ENCODE measurements at places on chromosomes 12 and 14.

DNA sequence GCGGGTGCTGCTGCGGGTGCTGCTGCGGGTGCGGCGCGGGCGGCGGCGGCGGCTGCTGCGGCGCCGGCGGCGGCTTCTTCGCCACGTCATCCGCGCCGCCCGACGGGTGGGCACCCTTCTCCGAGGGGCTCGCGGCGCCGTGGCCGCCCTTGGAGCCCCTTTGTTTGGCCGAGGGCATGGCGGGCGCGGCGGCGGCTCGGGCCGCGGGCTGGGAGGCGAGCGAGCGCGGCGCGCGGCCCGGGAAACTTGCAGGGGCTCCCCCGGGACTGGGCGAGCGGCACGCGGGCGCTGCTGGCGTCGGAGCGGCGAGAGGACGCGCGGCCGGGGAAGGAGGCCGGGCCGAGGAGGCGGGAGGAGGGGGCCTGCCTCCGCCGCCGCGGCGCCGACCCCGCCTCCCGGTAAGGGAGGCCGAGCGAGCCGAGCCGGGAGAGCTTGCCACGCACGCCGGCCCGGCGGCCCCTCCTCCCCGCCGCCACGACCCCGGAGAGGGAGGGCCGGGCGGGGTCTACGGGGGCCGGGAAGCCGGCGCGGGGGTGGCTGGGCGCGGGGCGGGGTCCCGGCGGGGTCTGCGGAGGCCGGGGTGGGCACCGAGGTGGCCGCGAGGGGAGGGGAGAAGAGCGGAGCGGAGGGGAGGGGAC lies at the start of gene CKAP4:
TSS of gene CKAP4 (minus strand) at position 347 of the 638 bp plus-strand sequence. CDS start at position 178, 169 bp downstream.
- no peak for DNase-seq

DNA sequence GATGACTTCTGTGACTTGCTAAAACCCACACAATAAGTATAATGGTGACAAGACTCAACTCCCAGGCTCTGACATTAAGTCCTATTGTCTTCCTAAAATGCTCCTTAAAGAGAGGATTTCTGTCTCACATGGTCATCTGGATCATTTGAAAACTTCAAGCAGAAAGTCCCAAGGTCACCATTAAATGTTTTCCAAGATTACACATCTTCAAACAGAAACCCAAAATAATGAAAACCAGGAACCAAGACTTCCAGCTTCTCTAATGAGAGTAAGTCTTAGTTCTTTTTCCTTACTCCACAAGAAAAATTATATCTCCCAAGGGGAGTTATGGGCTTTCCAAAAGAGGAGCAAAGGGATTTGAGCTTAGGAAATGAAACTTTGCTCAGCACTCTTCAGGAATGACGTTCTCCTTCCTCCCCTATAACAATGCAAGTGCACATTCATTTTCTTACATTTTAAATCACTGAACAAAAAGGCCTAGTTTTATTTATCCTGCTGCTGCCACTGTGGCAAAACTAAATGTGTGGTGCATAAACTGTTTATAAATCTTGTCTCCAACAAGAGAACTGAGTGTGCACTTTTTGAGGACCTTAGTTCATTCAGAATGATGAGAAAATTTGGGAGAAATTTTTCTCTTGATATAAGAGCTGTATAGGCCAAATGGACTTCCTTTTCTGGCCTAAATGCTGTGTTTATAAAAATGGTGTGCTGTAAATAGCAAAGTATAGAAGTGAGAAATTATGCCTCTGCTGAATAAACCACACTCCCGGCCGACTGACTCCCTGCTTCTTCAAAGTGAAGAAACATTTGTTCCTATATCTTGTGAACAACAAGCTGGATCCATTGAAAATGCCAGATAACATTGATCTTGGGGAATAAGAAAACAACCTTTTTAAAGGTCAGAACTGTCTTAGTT lies 148.4 kb upstream of the PLEKHG7 start:
- no peak for DNase-seq

DNA sequence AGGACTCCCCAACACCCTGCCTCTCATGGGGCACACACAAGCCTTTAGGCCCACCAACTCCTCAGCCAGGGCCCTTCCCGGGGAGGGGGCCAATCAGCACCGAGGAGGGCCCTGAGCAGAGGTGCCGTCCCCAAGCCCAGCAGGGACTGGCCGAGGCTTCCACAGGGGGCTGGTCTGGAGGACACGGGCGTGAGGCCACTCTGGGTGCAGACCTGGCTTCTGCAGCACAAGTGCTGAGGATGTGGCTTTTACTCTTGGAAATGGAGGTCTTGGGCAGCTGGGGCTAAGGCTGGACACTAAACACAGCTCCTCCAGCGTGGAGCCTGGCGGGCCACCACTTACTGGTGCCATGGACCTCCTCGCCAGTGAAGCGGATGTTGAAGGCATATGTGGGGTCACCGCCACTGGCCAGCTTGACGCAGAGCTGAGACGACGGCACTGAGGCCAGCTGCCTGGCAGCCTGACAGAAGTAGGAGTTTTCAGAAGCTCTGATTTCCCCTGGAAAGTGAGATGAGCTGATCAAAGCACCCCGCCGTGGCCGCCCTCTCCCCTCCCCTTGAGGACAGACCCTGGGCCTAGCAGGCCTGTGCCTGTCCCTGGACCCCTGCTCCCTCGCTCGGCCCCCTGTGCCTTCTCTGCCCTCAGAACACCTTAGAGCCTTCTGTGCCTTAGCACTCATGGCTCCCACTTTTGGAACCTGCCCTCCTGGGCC lies 44.0 kb downstream of the TRAFD1 start:
- DNase-seq, result no peak

DNA sequence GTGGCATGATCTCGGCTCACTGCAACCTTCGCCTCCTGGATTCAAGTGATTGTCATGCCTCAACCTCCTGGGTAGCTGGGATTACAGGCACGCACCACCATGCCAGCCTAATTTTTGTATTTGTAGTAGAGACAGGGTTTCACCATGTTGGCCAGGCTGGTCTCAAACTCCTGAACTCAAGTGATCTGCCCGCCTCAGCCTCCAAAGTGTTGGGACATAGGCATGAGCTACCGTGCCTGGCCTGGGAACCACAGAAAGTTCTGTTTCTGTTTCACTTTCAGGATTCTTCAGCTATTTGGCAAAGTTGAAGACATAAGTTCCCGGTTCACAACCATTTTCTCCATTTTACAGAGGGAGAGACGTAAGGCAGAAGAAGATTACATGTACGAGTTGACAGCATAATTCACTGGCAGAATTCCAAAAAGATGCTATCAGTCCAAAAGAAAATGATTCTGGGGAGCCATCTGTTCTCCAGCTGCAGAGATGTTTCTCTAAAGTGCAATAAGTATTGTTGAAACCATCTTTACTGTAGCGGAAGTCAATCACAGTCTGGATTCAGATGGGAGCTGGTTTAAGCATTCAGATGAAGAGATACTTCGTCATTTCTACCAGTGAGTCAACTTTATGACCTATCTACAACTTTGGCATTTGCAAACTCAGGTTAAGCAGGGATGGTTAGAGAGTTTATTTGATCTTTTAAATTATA lies 8.1 kb upstream of the RNF34 start:
- DNase-seq, result peak; percentile 73

GRCh38 chr12:123356159-123356670 lies 8.4 kb downstream of the SBNO1 start:
- no peak for DNase-seq

DNA sequence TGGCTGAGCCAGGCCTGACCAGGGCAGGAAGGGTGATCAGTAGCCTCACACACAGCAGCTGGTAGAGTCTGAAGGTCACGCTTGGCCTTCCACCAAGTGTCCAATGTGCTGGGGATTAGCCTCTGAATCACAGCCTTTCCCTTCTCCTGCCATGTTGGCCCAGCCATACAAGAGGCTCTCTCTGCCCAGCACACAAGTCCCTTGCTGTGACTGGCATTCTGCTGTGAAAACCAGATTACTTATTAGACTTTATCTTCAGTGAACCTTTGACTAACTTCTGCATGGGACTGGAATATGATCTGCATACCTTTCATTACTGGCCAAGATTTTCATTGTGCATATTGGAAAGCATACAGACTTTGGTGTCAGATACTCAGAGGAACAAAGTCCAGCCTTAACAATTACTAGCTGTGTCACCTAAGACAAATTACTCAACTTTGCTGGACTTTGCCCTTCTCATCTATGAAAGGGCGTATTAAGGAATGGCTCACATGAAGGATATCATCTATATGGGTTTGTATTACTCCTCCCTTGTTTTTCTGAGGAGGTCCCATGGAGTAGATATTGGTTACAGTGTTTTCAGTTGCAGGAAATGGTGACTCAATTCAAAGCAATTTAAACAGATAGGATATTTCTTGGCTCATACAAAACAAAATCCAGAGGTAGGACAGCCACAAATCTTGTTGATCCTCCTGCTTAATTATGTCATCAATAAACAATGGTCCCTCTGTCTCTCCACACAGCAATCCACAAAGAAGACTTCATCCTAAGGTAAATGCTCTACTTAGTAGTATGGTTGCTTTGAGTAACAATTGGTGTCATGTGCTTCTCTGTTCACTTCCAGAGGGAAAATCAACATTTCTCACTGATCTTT lies 99.6 kb downstream of the DYRK2 start:
- DNase-seq, result no peak

- DNase-seq, result no peak
Observed at GRCh38 chr14:79295385-79295784, 915.9 kb downstream of the DIO2 start.

- DNase-seq, result peak; percentile 95
Observed at GRCh38 chr12:121793838-121794533, 498 bp upstream of the RHOF start.

DNA sequence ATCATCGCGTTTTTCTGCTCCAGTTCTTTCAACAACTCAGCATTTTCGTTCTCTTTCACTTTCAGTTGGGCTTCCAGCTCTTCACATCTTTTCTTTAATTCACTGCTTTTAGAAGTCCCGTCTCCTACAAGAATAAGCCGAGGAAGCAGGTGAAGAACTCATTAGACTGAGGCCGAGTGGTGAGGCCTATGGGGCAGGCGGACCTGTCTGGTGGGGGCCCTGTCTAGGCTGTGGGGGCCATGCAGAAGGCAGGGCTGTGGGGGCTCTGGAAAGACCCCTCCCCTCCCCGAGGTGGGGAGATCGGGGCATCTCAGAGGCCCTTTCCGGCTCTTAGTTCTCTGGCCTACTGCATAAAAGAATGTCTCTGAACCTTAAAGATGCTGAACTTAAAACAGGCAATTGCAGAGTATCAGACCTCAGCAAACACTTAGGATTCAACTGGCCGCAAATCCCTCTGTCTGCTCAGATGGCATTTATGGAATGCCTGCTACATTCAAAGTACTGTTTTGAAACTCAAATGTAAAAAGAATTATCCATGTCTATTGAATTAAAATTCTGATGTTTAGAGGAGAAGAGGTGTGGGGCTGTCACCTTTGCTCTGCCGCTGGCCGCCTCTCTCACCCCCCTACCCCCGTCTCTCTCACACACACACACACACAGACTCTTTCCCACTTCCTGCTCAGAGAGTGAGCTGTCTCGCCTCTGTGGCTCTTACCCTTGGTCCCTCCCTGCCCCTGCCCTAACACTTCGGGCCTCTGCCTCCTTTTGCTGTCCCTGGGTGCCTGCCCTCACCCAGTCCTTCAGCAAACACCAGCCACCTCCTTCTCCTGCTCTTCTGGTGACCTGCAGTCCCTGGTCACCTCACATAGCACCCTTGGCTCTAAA lies 34.7 kb downstream of the CCDC92 start:
- DNase-seq, result no peak

GRCh38 chr14:65191716-65192115 lies 89.4 kb upstream of the MAX start:
- DNase-seq, result no peak

DNA sequence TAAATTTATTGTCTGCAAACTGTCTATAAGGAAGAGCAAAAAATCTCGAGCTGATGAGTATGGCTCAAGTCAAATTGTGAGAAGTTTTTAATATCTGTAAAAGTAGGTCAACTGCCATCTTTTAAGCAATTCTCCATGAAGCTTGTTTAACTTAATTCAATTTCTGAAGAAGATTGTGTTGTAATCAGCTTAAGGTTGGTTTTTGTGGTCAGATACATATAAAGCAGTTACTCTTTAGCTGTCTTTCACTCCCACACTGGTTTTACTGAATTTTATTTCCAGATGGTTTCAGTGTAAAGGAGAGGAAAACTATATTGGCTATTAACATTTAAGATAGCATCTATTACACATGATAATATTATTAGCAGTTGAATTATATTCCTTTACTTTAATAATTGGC lies 1165.1 kb downstream of the SLC16A7 start:
- no peak for DNase-seq

DNA sequence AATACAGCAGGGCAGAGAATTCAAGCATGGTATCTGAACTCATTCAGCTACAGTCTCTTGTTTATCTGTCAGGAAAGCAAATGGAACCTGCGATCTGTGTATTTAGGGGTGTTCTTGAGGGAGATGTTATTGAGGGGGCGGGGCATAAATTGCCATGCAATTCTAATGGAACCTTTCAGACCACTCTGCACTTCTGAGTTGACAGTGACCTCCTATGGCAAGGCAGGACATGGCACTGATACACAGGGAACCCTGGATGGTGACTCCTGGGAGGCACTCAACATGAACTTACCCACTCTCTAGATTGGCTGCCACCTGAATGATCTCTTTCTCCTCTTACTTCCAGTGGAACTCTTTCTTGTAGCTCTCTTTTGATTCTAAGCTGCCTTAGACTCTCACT lies 787.3 kb downstream of the VRK1 start:
- no peak for DNase-seq

DNA sequence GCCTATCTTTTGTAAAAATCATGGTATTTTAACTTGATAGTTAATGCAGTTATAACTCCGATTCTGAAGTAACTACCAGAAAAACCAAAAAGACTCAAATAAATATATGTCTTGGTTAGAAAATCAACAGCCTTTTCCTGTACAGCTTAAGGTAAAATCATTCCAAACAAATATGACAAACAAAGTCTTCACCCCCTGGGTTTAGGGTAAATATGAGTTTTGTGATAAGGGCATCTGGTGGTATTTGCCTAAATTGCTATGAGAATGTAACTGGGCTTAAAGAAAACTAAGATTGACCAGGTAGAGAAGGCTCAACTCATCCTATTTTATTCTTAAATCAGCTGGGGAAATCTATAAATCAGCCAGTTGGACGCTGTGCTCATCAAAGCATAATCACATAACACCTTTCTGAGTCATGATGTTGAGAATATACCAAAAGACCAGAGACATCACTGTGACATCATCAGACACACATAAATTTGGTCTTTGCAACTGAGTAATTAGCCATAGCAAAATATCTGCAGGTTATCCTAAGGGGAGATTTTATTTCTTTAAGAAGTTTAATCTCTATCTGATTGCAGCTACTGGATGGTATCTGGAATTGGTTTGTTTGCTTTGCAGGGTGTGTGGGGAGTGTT lies 133.9 kb downstream of the STXBP6 start:
- DNase-seq, result no peak

DNA sequence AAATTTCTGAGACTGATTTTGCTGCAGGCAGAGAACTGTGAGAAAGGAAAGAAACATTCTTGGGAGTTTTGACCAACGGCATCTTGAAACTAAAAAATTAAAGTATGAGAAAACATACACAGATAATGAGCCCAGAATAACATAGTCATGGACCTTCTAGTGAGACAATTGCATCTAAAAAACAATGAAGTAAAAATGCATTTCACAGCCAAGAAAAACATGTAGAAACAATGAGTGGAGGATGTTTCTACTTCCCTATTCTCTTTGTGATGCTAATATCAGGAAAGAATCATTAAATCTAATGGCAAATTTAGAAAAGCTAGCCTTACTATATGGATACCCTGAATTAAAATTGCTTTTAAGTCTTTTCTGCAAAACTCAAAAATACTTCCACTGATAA lies 12.2 kb upstream of the PLEKHG7 start:
- DNase-seq, result no peak

- no peak for DNase-seq
Observed at GRCh38 chr12:1465990-1466389, 128.4 kb downstream of the FBXL14 start.

- no peak for DNase-seq
Observed at GRCh38 chr12:121345151-121345815, 6.9 kb downstream of the ANAPC5 start.

Measured in hematopoietic multipotent progenitor cell treated with erythropoietin and hydrocortisone succinate and interleukin-3 and kit ligand, for 8 days (in vitro differentiated cells).